ENCODE measurements at places on chromosomes 3 and 15.

- DNase-seq, result no peak
Measured at GRCh38 chr15:47900751-47901150, 183.4 kb downstream of the SEMA6D start.

- DNase-seq, result no peak
Measured at GRCh38 chr3:101819649-101820206, 29.6 kb upstream of the NFKBIZ start.

DNA sequence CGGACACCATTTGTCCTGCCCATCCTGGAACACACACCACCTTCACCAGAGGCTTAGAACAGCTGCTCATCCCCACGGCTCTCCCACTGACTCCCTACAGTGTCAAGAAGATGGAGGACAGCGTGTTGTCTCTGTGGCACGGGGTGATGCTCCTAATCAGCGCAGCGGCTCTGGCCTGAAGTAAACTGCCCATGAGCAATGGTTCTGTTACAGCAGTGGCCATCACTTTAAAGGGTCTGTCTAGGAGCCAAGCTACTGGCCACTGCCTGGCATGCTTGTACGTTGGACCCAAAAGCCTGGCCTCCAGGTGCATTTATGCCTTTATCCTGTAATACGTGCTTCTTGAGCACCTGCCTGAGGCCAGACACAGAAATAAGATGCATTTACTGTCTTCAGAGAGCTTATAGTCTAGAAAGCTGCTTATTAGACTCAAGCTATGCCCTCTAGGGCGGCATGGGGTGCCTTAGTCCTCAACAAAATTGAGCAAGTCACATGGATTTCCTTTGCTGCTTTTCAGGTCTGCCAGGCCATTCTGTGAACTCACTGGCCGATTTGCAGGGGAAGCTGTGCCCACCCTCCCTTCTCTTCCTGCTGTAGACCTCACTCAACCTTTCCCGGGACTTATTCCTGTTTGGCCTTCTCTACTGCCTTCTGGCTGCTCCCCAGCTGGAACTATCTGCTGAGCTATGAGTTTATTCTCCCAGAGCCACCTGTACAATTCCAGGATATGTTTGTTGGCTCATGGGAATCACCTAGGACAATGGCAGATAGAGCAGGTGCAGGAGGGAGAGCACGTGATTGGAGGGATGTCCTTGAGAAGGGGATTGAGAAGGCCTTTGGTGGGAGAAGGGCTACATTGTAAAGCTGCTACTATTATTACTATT lies 51.9 kb downstream of the STARD5 start:
- no peak for DNase-seq

- DNase-seq, result no peak
Measured at GRCh38 chr3:106367496-106367895, 498.7 kb upstream of the CBLB start.

GRCh38 chr3:177731644-177732268 lies 534.5 kb upstream of the TBL1XR1 start:
- no peak for DNase-seq

GRCh38 chr3:183085634-183086390 lies 13.5 kb downstream of the MCCC1 start:
- peak; percentile 44 for DNase-seq

- DNase-seq, result no peak
Measured at GRCh38 chr3:129442947-129443346, 2.9 kb downstream of the IFT122 start.

GRCh38 chr3:112354642-112355306 lies 21.8 kb downstream of the CD200 start:
- no peak for DNase-seq

DNA sequence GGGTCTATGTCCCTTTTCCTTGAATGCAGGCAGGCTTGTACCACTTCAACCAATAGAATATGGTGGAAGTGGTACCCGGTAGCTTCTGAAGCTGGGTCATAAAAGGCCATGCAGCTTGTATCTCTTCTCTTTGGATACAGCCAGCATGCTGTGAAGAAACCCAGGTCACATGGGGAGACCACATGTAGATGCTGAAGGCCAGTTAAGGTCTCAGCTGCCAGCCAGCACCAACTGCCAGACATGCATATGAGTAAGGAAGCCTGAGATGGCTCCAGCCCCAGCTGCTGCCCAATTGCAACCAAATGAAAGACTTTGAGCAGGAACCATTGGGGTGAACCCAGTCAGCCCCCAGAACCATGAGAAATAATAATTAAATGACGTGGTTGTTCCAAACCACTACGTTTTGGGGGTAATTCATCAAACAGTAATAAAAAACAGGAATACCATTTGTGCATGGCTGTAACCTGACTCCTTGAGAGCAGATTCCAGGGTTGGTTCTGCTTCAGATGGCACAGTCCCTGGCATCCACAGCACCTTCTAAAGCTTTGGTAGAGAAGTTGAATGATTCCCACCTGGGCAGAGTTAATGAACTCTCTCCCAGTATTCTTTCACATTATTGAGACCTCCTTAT lies 3.8 kb downstream of the RBP2 start:
- DNase-seq, result no peak

GRCh38 chr3:46903341-46904302 lies 26.1 kb downstream of the PTH1R start:
- DNase-seq, result no peak

DNA sequence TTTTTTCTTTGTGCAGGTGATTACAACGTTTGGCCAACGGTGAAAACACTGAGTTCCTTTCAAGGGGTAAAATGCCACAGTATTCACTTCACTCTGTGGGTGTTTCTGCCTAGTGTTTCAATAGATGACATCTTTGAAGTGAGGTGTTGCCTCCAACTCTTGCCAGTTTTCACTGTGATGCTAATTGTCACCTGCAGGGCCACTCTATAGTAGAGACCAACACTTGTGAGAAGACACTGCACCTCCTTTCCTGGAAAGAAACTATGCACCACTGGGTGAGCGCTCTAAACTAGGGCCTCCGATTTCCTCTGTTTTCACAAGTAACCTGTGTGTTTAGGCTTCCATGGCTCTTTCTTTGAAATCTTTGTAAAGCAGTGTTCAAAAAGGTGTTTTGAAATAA lies 98.3 kb downstream of the THRB start:
- DNase-seq, result no peak

DNA sequence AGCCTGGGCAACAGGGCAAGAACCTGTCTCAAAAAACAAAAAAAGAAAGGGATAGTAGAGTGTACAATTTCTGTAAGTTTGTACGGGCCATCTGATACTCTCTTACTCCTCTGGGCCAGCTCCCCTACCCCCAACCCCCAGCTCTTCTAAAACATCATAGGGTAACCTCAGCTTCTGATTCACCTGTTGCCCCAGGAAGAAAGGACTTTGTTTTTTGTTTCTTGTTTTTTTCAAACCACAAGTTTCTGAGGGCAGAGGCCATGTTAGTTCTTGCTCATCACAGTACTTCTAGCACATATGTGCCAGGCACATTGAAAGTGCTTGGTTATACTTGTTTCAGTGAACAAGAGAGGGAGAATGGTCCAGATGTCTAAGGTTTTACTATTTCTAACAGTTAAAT lies 20.2 kb downstream of the ATOSA start:
- DNase-seq, result no peak

DNA sequence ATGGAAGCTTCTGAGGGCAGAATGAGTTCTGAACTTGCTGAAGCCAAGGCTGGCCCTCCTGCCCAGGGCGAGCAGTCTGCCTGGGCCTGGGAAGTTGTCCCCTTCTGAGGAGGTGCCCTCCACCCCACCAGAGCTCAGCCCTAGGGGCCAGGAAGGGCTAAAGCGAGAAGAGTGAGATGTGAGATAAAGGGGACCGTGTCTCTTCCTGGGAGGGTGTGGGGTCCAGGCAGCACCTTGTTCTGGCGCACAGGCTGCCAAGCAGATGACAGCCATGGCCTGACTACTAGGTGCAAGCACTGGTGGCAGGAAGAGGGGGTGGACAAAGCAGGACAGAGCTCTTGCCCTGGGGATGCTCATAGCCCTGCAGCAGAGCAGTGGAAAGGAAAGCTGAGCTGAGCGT lies 3.7 kb downstream of the PAK6 start:
- DNase-seq, result no peak

DNA sequence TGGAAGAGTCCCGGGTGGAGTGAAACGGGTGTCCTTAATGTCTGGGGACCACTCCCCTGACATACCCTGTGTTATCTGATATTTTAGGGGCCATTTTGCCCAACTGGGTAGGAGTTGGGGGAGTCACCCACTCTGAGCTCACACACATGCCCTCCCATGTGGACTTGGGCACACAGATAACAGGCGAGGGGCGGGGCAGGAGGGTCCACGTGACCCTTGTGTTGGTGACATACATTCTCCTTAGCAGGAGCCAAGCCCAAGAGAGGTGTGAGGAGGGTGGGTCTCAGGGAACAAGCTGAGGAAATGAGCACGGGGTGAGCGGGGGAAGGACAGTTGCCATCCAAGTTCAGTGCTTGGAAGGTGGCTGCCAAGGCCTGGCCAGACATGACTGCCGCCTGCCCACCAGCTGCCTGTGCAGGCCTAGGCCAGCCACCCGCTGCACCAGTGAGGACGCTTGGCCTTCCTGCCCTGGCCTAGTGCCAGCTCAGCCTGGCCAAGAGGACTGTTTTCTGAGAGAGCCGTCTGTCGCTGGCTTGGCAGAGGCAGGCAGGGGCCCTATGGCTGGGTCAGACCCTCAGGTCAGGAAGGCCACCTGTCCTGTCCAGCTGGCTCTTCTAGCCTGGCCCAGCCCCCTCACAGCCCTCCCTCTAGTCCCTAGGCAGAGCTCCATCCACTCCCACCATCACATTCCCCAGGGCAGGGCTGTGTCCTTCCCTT lies 31.3 kb upstream of the TMEM115 start:
- DNase-seq, result peak; percentile 41

- no peak for DNase-seq
Measured at GRCh38 chr3:125401402-125401801, 26.3 kb upstream of the ZNF148 start.

DNA sequence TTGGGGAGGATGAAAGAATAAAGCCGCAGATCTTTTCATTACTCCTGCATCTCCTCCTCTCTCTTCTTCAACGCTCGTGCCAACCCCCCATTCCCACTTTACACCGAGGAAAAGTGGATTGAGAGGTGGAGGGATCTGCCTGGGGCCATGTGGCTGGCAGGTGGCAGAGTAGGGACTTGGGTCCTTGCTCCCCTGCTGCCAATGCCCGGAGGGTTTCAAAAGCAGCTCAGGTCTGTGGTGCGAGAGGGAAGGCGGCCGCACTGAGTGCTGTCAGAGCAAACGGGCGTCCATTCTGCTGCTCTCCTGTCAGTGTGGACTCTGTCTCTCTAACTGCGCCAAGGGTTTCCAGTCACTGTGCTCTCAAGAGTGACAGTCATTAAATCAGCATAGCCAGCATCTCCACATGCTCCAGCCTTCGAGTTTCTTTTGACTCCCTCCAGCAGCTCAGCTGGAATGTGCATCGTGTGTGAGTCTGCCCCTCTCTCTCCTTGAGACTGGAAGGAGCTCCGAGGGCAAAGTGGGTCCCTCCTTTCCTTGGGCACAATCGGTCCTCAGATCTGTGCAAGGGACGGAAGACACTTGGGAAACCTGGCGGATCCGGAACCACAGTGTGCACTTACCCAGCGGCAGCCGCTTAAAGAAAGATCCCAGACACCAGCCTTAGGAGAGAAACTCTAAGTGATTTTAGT lies 68.6 kb downstream of the VGLL4 start:
- DNase-seq, result no peak

DNA sequence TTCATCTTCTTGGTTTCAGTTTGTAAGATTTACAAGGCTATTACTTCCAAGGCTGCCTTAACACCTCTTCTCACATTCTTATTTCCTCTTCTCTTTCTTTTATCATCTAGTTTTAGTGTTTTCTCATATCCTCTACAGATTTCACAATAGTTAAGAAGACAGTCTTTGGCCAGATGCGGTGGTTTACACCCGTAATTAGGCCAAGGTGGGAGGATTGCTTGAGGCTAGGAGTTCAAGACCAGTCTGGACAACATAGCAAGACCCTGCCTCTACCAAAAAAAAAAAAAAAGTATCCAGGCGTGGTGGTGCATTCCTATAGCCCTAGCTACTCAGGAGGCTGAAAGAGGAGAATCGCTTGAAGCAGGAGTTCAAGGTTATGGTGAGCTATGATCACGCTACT lies 3.5 kb upstream of the ALDH1A2 start:
- no peak for DNase-seq

GRCh38 chr3:107061466-107061865 lies 315.8 kb upstream of the CCDC54 start:
- DNase-seq, result no peak

GRCh38 chr3:183830187-183830586 lies 4.8 kb upstream of the MAP6D1 start:
- DNase-seq, result no peak

- DNase-seq, result no peak
Measured at GRCh38 chr3:122112754-122113153, 57.6 kb downstream of the CD86 start.

DNA sequence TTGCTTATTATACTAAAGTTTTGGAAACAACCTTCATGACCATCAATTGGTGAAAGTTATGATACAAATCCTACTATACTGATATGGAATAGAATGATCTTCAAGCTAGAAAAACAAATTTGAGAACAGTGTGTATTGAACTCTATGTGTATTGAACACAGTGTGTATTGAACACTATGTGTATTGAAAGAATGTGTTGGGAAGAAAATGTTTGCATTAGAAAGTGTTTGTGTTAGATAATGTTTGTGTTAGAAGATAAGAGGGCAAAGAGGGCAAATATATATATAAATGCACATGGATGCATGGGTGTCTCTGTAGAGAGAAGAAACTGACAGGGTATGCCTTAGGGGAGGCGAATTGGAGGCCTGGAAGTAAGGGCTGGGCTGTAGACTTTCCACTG lies 42.4 kb downstream of the PCCB start:
- DNase-seq, result no peak

DNA sequence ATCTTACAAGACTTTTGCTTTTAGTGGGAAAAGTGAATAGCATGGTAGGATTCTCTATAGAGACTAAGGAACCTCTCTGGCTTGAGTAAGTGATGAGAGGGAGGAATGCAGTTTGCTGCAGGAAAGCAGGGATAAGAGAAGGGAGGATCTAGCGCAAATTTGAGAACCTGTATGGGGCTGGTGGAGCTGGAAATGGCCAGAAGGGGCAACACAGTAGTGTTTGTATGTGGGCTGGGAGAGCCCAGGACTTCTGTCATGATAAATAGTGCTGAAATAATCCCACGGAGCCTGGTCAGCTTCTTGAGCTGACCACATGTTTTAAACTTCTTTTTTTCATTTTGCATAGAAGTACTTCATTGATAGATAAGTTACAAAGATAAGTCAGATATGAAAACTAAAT lies 11.2 kb upstream of the SHC4 start:
- peak; percentile 69 for DNase-seq

GRCh38 chr3:10546820-10547263 lies 41.5 kb upstream of the ATP2B2 start:
- DNase-seq, result no peak

DNA sequence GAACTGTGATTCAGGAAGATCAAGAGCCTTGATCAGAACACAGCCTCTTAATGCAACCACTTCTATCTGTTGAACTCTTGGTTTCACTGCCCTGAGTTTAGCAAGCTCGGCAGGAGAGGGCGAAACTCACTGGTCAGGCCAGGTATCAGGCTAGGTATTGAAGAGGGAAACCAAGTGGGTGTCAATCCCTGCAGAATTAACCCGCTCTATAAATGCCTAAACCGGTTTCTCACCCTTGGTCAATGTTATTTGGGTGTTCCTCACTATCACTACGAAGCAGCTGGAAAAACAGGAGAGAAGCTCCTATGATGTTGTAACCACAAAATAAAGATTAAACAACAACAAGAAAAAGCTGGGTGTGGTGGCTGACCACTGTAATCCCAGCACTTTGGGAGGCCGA lies 23.9 kb downstream of the LIPH start:
- no peak for DNase-seq

- DNase-seq, result peak; percentile 7
Measured at GRCh38 chr3:29282427-29283230, 1.8 kb downstream of the RBMS3 start.

GRCh38 chr15:91966194-91966552 lies 112.7 kb downstream of the SLCO3A1 start:
- DNase-seq, result no peak

Data from SJCRH30 (cell line).